ENCODE measurements at places on chromosomes 11 and 22. TPM values are rescaled to one million over a fixed set of nuclear protein-coding genes. Genes with fewer than 3 reads are reported as not detected.

The CDKN1C gene
- total RNA-seq, result 80.8 TPM

The TRPM5 gene
- total RNA-seq, result not detected

The RAB36 gene
- 8.8 TPM for total RNA-seq

The GPR83 gene
- total RNA-seq, result not detected

The KDELR3 gene
- 4.7 TPM for total RNA-seq

The TP53AIP1 gene
- not detected for total RNA-seq

All from uterus (tissue), 4 donors.